ENCODE measurements at places on chromosomes 12 and 14.
A peak's percentile ranks its signal among the peaks of the same experiment; 100 is the strongest.

- DNase-seq: no peak
These were observed 14.0 kb upstream of the KLRD1 start for GRCh38 chr12:10293570-10294227.

DNA sequence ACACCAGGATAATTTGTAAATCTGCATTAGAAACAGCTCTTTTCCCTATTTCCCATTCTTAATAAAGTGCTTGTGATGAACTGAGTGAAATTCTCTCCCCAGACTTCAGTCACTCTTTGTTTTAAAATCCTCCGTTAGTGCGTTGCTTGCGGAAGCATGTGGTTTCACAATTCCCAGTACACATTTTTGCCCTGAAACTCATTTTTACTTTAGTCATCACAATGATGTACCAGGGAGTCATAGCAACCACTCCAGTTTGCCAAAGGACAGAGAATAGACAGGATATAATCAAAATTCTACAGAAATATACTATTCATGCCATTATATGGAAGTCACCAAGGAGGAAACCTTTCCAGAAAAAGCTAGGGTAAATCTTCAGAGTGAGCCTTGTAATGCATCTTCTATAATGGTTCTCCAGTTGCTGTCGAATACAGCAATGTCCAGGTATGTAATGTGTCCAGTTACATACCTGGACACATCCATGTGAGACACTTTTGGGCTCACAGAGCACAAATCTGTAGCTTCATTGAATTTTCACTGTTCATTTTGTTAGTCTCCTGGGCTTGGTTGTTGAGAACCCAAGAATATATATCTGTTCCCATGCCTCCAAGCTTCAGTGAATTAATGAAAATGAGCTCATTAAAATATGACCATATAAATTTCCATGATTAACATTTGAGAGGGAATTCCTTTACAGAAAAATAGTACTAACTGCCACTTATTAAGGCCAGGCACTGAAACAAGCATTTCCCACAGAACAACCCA, 57.8 kb downstream of the GPR135 start:
- DNase-seq: peak; percentile 94

- DNase-seq: peak; percentile 33
These were observed 895 bp downstream of the SLC7A8 start for GRCh38 chr14:23182372-23183157.

GRCh38 chr14:24238527-24239037, 3.8 kb downstream of the TINF2 start:
- DNase-seq: peak; percentile 38

DNA sequence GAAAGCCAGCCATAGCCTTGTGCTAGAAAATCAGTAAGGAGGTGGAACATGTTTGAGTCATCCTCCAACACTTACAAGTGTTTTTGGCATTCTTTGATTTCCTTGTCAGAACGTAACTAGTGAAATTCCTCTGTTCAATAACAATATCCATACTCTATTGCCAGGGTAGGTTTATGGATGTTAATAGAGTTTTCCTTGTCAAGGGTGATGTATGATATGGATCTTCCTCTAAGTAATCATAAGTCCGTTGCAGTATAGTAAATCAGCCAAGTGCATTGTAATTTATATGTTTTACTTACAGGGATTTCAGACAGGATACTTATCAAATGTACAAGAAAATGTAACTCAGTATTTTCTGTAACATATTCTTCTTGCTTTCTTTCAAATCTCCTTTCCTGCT, 19.4 kb downstream of the NAV3 start:
- DNase-seq: peak; percentile 34

DNA sequence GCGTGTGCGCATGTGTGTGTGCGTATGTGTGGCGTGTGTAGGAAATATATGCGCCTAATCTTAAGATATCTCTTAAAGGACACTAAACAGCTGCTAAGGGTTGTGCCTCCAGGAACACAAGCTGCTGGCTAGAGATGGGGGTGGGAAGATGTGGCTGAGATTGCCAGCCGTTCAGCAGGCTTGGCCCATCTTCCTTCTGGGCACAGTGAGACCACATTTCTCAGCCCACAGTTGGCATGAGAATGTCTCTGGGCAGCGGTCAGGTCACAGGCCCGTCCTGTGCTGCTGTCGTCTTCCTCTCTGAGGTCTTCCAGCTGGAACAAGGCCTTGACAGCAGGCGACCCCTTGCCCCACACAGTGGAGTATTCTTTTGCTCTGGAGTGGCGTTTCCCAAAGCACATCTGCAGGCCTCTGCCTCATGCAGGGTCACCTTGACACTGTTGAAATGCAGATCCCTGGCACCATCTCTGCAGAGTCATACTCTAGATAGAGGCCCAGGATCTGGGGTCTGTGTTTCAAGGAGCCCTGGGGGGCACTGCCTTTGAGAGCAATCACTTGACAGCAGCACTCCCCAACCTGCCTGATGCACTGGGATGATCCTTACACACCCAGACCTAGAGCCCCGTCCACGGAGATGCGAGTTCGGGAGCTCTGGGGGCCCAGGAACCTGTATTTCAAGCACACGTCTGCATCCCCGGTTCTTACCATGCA, 335.5 kb upstream of the SFSWAP start:
- no peak for DNase-seq

DNA sequence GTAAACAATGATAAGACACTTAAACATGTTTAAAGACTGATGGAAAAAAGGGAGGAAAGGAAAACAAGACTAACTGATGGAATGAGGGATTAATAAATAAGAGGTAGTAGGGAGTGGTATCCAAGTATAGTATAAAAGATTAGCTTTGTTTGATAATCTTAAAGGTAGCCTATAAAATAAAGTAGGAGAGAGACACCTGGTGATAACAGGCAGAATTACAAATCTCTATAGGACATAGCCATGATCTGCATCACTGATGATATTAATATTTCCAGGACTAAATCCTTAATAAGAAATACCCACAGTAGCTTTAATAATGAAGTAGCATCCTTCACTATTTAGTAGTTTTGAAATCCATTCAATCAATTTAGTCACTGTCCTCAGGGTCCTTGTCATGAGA, 30.4 kb downstream of the DLGAP5 start:
- DNase-seq: peak; percentile 44

- peak; percentile 41 for DNase-seq
These were observed 133.6 kb downstream of the TTLL5 start for GRCh38 chr14:75794615-75795038.

DNA sequence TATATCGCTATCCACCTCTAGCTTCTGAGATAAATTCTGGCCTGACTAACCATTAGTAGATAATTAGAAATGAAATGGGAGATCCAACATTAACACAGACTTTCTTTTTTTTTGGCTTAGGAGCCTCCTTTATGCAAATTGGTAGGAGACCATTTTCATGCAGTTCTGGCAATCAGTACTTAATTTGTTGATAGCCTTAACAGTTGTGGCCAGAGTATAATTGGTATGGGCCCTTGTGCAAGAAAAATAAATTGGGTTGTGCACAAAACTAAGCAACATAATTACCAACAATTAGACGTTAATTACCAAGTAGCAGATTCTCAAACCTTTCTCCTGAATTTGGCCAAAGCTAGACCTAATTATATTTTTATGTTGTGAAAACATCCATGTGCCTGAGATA, 111.0 kb downstream of the MGAT4C start:
- DNase-seq: no peak

GRCh38 chr12:27812502-27812901, 32.5 kb upstream of the MANSC4 start:
- no peak for DNase-seq

GRCh38 chr12:6322352-6322751, 11.9 kb downstream of the PLEKHG6 start:
- DNase-seq: no peak

DNA sequence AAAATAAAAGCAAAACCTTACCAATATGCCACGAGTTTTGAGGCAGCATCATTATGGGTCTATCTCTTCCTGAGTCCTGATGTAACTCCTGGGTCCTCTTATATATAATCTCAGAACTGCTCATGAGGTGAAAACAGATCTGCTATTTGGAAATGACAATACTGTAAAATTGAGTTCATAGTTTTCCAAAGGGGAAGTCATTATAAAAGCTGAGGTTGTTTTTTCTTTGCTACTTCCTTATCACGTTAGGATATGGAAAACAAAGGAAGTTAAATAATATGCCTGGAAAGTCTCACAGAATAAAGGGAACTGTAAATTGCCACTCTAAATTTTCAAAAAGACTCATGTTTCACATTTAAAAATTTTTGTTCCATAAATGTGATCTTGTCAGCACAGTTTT, at the start of gene CD163L1:
Gene CD163L1 (minus strand): TSS at position 78 of the 400 bp plus-strand sequence. CDS start 26 bp downstream, at position 52.
- no peak for DNase-seq

- DNase-seq: no peak
These were observed 37.8 kb downstream of the PROX2 start for GRCh38 chr14:74838166-74838565.

DNA sequence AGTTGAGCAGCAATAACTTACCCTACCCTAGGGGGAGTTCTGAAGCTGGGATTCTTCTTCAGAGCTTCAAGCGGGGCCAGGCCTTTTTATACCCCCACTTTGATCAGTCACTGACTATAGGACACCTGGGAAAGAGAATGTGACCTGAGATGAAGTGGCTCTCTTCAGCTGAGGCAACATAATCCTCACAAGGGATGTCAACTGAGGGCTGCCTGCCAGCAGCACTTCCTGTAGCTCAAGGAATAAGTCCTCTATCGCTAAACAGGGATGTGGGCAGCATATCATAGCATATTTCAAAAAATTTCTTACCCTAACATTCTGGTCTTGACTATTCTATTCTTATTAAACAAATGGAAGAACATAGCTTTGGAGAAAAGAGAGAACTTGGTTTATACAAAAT, 17.4 kb downstream of the LGALS3 start:
- DNase-seq: no peak

GRCh38 chr14:79578470-79578869, 632.8 kb downstream of the DIO2 start:
- no peak for DNase-seq

DNA sequence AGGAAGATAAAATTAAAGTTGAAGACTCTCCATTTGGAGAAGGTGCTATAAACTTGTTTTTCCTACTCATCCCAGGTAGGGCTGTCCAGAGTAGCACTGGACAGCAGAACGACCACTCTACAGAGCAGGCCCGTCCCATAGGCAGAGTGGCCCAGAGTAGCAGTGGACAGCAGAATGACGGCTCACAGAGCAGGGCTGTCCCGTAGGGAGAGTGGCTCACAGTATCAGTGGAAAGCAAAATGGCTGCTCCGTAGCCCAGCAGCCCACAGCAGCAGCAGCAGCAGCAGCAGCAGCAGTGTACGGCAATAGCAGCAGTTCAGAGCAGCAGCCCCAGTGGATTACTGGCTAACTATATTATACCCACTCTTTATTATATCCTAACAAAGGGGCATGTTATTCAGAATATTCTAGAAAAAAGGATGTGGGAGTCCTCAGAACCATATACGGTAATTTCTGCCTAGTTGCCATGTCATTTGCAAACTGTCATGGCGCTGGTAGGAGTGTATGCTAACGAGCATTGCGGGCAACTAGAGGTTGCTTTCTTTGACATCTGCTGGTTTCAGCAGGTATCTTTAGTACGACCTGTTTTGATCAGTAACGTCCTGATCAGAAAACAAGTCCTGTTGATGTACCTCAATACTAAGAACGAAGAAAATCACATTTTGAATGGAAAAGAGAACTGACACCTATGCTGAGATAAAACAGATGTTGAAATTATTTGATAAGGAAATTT, 567.3 kb downstream of the SLC16A7 start:
- DNase-seq: no peak

GRCh38 chr12:71870416-71870815, 30.9 kb downstream of the TBC1D15 start:
- no peak for DNase-seq

DNA sequence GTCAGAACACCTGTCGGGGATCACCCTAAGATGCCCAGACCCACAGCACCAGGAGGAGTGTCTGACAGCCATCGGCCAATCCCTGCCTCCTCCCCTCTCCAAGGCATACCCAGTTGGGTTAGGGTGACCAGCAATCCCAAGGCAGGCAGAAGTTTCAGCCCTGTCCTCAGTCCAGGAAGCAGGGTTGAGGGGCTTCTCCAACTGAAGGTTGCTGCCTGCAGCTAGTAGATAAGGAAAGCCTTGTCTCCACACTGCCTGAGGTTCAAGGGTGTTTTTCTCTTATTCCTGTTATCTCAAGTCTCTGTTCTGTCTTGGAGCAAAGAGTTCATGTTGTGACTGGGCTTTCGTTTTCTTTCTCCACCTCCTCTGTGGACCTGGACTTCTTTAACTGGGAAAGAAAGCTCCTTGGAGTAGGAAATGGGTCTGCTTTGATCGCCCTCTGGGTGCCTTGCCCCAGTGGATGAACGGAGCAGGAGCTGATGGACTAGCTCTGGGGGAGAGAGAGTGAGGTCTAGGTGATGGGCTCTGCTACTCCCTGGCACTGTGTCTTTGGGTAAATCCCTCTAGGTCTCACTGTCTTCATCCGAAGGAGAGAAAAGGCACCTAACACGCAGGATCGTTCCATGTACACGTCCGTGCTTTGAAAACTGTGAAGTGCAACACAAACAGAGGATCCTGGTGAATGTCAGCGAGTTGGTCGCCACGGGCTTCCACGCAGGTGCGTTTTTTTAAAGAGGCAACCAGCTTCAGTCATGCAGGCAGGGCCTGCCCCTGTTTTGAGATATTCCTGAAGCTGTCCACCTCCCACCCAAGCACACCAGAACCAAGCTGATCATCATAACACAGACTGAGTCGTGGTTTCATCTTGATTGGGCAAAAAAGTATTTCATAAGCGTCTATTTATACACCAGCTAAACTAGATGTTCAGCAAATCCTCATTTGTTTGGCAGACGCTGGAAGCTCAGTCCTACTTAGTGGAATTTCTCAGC, 52.5 kb upstream of the FOXN3 start:
- no peak for DNase-seq

GRCh38 chr14:85531587-85532373, 1.8 kb downstream of the FLRT2 start:
- DNase-seq: peak; percentile 74

- no peak for DNase-seq
These were observed 7.1 kb downstream of the SCN8A start for GRCh38 chr12:51598156-51598555.

- no peak for DNase-seq
These were observed 110.3 kb downstream of the DICER1 start for GRCh38 chr14:95046711-95047681.

- DNase-seq: peak; percentile 80
These were observed 47.5 kb downstream of the MRPL42 start for GRCh38 chr12:93514853-93515252.

- DNase-seq: peak; percentile 86
These were observed 5.0 kb upstream of the PKP2 start for GRCh38 chr12:32901553-32901952.

Data from bronchial epithelial cell (primary cell).